ENCODE measurements at places on chromosomes 11 and 22.

- DNase-seq: peak; percentile 42
Measured at GRCh38 chr11:65590240-65590738, 5.3 kb downstream of the KCNK7 start.

- DNase-seq: no peak
Measured at GRCh38 chr11:28863422-28863821, 755.2 kb downstream of the METTL15 start.

DNA sequence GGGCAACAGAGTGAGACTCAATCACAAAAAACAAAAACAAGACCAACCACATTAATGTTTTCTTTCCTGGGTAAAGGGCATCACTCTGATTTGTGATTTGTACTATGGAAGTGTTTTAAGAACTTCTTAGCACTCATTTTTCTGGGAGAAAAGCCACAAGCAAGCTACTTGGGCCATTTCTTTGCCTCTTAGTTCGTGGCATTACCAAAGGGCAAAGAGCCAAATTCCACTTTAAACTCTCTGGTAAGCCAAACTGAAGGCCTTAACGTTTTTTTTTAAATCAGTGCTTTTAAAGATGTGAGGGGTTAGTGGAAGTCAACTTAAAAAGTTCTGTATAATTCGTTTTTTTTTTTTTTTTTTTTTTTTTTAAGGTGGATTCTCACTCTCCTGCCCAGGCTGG, 36.9 kb downstream of the CAT start:
- DNase-seq: no peak

DNA sequence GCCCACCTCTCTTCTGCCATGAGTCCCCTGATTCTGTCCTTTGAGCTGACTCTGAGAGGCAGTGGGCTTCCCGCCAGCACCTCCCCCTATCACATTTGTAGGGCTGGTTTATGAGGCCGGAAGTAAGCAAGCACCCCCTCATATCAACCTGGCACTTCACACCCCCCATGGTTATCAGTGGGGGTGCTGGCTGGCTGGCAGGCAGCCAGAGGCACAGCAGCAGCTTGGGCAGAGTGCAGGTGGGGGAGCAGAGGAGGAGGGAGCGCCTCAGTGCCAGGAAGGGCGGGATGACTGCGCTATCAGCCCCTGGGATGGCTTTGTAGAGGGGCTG, 22.9 kb upstream of the CHRM4 start:
- DNase-seq: peak; percentile 94

- no peak for DNase-seq
Measured at GRCh38 chr22:25025491-25026400, 73.2 kb downstream of the KIAA1671 start.

DNA sequence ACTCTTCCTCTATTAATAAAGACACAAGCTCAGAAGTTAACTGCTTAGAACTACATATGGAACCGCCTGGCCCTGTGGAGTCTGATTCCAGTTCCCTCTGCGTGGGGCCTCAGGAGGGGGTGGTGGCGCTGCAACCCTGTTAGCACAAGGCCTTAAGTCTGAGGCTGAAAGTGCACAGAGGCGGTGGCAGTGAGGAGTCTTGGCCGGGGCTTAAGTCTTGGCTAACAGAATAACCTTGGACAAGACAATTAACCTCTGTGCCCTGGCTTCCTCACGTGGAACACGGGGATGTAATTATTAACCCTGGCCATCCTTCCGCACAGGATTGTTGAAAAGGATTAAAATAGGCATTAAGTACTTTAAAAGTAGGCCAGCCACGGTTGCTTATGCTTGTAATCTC, 191.5 kb downstream of the CEP164 start:
- no peak for DNase-seq

All from NCI-H345 (cell line).